ENCODE measurements at places on chromosomes 2 and 18.
A peak's percentile ranks its signal among the peaks of the same experiment; 100 is the strongest.

GRCh38 chr2:224994242-224994823 lies 47.9 kb downstream of the DOCK10 start:
- no peak for DNase-seq

- DNase-seq = no peak
Measured at GRCh38 chr2:172091761-172092566, 6.7 kb downstream of the DLX1 start.

- DNase-seq = no peak
Measured at GRCh38 chr2:39221459-39221858, 22.3 kb downstream of the CDKL4 start.

GRCh38 chr2:66695226-66695735 lies 260.4 kb downstream of the MEIS1 start:
- DNase-seq = no peak

DNA sequence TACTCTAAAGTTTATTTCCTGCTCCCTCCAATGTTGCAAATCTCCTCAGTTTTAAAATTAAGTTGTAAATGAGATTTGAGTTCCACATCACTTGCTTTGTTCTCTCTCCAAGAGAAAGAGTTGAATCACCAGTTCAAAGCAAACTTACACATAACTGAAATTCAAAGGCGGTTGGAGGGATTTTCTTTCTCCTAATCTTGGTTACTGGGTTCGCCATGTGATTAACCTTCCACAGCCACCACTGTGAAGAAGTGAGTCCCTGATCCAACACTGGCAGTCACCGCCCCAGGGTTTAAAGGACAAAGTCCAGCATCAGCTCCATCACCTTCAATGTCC lies 247.1 kb downstream of the MYCN start:
- DNase-seq = no peak

GRCh38 chr2:111670776-111671175 lies 213.2 kb downstream of the ANAPC1 start:
- no peak for DNase-seq

DNA sequence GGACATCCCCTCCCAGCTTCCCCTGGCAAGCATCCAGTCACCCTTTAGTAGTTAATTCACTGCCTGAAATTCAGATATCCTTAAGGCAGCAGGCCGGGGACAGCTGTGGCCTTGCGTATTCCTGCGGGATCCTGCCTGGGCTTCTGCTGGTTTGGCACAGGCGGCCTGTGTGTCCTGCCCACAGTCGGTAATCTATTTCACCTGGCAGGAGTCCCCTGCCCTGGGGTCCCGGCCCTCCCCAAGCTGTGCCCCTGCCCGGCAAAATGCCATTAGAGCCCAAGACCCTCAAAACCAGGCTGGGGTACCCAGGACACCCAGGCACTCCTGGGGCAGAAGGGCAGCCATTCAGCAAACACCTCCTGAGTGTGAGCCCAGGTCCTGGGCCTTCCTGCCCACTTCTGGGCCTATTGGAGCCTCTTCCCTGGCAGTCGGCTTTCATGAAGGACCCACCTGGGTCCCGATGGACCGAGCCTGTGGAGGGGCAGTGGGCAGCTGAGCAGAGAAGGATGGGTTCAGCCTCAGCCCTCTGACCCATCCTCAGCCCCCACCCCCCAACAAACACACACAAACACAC lies 11.6 kb downstream of the CROCC2 start:
- no peak for DNase-seq

GRCh38 chr2:145235312-145235711 lies 715.4 kb upstream of the ZEB2 start:
- DNase-seq = no peak

- no peak for DNase-seq
Measured at GRCh38 chr2:43841949-43842865, 3.4 kb downstream of the ABCG8 start.

DNA sequence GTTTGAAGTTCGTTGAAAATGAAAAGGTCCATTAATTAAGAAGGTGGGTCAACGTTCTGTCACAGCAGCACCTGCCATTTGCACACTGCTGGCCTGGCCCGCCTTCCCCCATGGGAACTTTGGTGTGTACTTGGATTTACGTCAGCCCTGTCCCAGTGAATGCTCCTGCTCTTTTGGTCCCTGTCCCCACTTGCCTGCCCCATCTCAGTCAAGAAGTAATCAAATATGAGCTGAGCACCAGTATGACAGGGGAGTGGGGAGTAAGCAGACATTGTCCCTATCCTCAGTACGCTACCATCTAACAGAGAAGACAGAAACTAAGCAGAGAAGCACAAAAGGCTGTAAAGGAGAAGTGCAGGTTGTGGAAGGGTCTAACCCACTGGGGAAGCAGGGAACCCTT lies 65.1 kb downstream of the SLC4A3 start:
- no peak for DNase-seq

GRCh38 chr2:11530864-11531465 lies 2.9 kb upstream of the GREB1 start:
- DNase-seq = no peak

DNA sequence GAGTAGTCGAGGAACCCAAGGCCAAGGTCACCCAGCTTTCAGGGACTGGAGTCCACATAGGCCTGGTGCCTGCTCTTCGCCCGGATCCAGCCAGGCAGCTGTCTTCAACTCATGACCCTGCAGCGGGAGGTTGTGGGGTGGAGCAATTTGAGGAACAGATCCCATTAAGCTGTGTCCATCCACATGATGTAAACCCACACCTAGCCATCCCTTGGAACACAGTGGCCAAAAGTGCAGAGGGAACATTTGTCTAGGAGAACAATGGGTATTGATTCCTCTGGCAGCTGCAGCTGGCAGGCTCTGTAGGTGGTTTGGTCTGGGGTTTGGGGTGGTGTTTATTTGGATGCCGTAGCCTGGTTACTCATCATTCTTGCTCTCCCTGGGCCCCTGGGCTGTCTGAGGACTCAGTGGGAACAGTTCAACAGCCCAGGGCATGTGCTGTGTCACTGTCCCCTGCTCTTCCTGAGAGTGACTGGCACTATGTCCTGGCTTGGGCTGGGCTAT lies 99.4 kb downstream of the TFCP2L1 start:
- DNase-seq = no peak

GRCh38 chr2:133835821-133836619 lies 267.8 kb upstream of the NCKAP5 start:
- DNase-seq = no peak

DNA sequence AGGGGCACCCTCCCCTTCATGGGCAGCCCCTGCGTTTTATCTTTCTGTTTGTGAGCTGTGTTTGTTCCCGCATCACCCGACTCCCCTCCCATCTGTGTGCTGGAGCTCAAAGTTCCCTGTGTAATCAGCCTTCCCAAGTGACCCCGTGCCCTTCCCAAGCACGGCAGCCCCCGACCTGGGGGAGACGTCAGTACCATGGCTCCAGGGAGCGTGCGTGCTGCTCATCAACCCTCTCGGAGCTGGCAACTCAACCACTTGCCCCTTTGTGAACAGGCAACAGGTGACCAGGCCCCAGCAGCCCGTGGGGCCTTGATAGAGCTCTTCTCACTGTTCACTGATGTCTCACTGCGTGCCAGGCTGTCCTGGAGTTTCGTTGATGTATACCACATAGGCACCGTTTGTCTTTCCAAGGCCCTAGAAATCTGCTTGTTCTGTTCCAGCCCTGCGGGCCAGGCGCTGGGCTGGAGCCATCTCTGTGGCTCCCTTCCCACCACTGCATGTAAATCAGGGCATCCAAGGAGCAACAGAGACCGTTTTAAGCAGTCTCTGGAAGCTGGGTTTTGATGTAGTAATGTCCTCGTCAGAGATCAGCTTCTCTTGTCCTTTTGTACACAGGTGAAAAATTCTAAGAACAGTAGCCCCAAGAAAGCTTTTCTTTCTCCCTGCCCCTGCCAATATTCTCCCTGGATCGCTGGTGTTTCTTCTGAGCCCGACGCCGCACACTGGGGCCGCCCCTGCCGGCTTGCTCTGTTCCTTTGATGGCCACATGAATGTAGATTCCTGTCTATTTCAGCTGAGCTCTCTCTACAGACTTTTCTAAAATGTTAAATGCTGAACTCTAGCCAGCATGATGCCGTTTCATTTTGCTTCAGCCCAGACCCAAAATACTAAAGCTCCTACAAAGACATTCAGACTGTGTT lies 107.0 kb upstream of the PTPRM start:
- no peak for DNase-seq

DNA sequence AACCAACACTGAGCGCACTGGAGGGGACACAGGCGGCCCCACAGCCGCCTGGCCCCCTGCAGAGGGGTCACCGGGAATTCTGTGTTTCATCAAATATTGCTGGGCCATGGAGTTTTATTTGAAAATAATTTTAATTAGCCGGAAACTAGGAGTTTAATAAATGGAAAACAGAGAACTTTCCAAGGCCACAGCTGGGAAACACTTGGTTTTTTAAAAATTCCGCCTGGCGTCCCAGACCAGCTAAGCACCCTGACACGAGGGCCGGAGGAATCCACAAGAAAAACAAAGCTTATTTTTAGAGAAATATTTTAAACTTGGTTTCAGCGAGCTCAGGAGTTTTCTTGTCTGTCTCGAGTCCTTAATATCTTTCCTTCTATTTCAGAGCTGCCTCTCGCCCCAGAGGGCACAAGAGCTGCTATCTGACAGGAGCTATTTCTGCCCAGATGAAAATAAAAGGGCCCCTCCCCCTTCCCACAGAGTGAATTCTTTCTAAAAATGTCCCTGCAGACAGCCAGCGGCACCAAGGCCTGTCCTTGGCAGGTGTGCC lies 8.2 kb downstream of the ZFP36L2 start:
- DNase-seq = no peak

DNA sequence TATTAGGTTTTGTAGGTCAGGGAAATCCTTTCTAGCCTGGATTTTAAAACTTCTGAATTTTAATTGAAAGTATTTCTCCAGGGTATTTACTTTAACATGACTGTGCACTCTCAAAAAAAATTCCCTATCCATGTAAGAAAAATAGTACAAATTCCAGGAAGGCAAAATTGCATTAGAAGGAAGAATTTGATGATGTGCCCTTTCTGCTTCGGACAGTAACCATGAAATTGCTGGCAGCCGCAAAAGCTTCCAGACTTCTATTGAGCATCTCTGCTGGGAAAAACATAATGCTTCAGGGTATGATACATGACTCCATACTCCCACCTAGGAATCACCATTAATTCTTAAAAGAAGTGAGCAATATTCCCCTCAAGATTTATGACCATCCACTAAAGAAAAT lies 17.2 kb upstream of the KLF7 start:
- no peak for DNase-seq

DNA sequence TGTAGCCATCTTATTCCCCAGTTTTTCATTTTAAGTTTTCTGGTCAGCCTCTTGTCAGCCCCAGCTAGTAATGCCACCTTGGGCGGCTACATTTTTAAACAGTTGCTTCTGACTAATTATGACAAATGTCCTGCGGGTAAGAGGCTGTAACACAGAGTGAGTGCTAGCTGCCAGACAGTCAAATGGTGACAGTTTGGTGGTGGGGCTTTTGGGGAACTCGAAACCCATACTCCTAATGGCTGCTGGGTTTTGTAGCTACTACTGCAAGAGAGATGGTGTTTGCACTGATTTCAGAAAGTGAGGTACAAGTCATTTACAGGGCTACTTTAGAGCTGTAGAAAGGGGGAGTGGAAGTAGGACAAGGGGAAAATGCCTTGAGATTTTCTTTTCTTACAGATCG lies 48.2 kb downstream of the ZCCHC2 start:
- no peak for DNase-seq

DNA sequence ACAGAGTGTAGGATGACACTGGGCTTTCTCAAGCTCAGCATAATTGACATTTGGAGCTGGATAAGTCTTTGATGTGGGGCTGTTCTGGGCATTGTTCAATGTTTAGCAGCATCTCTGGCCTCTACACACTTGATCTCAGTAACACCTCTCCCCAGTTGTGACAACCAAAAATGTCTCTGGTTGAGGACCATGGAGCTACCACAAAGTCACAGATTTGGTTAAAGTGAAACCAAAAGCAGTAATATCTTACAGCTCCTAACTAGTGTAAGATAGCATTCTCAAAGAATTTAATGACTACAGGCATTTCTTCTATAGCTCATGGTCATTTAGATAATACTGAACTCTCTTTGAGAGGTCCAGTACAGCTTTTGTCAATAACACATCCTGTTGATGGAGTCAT lies 23.4 kb upstream of the PAX3 start:
- no peak for DNase-seq

GRCh38 chr2:240143801-240144648 lies 3.6 kb upstream of the OTOS start:
- DNase-seq = peak; percentile 54

DNA sequence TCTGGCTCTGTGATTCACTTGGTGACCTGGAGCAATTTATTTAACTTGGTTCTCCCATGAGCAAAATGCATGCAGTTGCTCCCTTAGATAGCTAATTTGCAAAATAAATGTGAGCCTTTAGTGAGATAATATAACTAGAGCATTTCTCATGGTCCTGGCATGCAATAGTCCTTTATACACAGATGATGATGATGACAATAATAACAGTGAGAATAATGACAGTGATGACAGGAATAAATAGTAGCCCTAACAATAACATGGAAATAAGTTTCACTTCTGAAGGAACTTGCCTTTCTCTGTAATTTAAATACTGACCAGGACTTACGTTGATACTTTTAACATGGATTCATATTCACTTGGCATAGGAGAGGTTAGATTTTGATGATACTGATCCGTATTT lies 49.2 kb downstream of the LPIN1 start:
- DNase-seq = no peak

DNA sequence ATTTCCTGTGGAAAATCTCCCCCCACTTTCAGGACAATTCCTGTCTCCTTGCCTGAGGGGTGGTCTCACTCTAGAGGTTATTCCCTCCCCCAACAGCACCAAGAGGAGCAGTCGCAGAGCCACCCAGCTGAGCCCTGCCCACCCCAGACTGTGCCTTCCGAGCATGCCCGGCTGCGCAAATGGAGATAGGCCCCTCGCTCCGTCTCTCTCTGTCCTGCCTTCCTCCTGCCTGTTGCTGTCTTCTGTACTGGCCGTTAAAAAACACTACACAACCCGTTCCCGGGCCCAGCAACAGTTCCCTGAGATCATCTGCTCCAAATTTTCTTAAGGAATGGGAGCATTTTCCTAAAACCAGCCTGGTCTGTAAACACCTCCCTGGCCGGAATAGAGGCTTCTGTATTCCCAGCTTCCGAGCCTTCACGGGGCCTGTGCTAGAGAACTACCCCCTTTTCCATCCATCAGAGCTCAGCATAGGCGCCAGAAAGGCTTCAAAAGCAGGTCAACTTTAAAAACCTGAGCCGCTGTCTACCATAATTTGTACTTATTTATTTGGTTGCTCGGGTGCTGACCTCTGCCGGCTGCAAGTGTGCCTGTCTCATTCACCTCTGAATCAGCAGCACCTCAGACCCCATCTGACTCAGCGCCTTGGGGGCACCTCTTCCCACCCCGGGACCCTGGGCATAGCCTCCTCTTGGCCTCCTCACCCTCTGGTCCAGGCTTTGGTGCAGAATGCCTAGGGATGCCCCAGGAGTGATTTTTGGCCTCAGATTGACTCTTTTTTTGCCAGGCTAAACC lies 159.4 kb downstream of the PXDN start:
- DNase-seq = no peak

- DNase-seq = no peak
Measured at GRCh38 chr2:15745350-15745749, 153.7 kb downstream of the DDX1 start.

DNA sequence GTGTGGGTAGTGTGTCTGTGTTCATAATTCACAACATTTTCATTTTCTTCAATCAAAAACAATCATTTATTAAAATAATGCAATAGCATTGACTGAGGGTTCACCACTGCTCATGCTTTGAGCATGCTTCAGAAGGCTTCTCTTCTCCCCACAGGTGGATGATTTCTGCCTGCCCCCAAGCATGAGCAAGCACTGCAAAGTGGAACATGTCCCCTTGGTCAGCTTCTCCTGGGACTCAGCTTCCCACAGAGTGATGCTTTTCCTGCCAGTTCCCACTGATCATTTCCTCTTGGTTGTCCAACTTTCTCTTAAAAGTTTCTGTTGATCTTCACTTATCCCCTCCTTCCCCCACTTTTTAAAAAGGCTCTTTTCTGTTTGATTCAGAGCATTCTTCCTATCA lies 31.5 kb upstream of the CDH19 start:
- no peak for DNase-seq

Measured in stimulated activated CD8-positive, alpha-beta memory T cell treated with anti-CD3 and anti-CD28 coated beads, Interleukin-15, amount 100 ng/mL, for 48 hours (primary cell).